Dermis blood vessel endothelial cell (primary cell): ENCODE measurements at places on chromosomes 11 and 22. TPM values are rescaled to one million over a fixed set of nuclear protein-coding genes. Genes with fewer than 3 reads are reported as not detected.
A peak's percentile ranks its signal among the peaks of the same experiment; 100 is the strongest.

- DNase-seq = no peak
Measured at GRCh38 chr11:64127267-64128072, 38.4 kb downstream of the MACROD1 start.

- DNase-seq = peak; percentile 52
Measured at GRCh38 chr11:72721689-72722049, 30.5 kb downstream of the ARAP1 start.

The IRAG1 gene
- 0.51 and 0.79 TPM in 2 replicates for total RNA-seq

The TYR gene
- not detected in 2 replicates for total RNA-seq

GRCh38 chr11:100031973-100032372, 655.1 kb upstream of the ARHGAP42 start:
- no peak for DNase-seq

The GLYAT gene
- under 0.01 TPM in 1 of 2 replicates, not detected in the other for total RNA-seq

The TMEM191B gene
- 1.2 and 1.9 TPM in 2 replicates for total RNA-seq

DNA sequence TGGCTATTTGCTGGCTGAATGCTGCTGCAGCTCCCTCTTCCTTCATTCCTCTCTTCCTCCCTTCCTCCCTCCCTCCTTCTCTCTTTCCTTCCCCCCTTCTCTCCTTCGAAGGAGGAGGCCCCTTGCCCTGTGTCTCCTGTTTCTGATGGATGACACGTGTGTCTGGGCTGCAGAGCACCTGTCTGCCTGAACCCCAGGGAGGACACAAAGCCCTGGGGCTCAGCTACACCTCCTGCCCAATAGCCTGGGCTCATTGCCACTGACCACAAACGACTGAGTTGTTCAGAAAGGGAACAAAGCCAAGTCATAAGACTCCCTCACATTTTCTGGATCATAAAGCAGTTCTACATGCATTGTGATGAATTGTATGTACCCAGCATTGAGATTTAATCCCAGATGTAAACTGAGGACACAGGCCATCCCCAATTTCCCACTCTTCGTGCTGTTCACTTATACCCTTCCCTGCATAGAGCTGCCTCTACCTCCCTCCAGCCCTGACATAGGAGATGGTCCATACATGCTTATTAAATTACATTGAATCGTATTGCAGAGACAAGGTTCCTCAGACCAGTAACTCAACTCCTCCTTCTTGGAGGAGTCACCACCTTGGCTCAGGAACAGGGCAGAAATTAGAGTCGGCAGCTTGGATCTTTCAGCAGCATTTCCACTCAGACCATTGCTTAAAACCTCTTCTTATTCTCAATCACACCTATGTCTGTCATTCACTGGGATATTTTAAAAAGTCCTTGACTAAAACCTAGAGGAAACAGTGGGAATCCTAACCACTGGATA, 1.2 kb downstream of the CSRP3 start:
- peak; percentile 55 for DNase-seq

The PRG3 gene
- total RNA-seq = not detected in 2 replicates

The CYB5R2 gene
- 0.47 TPM in 1 of 2 replicates, not detected in the other for total RNA-seq

- DNase-seq = no peak
Measured at GRCh38 chr11:76322540-76322939, 58.4 kb downstream of the THAP12 start.

- DNase-seq = no peak
Measured at GRCh38 chr11:103980108-103980507, 56.3 kb upstream of the DDI1 start.

DNA sequence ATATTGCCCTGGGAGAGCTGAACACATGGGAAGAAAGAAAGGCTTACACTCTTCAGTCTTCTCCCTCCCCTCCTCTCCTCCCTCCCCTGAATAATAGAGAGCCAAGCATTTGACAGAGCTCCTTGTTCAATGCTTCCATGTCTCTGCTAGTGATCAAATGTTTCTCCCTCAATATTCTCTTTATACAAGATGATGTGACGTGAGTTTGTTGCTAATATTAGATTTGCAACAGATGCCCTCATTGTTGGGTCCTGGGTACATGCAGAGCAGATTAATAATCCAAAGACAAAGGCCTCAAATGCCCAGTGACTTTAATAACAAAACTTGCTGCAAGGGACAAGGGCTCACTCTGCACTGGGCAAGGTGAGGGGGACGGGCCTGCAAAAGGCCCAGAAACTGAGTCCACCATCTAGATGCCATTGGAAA, 7.1 kb upstream of the ENDOD1 start:
- no peak for DNase-seq

DNA sequence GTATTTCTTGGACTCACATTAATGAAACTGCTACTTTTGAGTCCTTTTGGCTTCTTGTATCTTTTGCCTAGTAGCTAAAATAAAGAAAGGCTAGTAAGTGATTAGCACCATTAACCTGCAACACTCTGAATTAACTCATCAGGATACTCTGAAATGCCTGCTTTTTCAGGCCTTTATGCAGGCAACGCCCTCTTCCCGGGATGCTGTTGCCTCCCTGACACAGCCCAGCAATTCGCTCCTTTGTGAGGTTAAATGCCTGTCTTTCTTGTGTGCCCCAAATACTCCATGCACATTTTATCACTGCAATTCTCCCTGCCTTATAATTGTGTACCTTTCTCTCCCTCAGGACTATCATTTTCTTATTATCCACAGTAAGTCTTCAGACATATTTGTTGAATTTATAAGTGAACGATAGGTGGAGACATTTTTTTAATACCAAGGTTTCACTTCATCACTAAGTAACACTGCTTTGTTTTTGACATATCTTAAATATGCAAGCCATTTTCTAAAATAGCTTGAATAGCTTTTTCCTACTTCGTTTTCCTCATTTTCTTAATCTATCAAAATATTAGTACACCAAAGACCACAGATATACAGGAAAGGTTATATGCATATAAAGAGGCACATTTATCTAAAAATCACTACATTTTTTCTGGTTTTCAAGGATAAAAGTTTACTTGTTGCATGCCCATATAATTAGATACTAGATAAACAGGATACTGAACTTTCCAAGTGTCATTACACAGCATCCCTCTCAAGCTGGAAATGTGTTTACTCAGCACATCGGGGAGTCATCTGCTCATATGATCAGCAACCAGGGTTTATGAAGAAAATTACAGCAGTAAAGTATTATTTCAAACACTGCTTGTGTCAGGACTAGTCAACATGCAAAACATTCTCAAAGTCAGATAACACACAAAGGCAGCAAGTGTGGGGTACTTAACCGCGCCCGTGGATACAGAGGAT, 48.5 kb upstream of the DDI1 start:
- no peak for DNase-seq

DNA sequence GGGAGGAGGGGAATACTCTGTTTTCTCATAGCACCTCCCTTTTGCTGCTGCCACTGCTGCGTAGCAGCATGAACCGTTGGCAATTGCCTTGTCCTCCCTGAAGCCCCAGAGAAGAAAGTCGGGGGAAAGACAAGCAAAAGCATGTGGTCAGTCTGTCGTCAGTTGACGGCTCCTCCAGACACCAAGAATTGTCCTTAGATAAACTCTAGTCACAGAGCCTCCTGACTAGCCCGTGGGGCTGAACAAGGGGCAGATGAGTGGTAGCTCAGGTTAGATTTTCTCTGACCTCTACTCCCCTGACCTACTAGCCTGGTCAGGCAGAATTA, 126.4 kb upstream of the HSD17B12 start:
- DNase-seq = no peak

The PRPF19 gene
- 45.8 and 79.6 TPM in 2 replicates for total RNA-seq

GRCh38 chr22:36267896-36268485, 15.1 kb downstream of the APOL1 start:
- DNase-seq = no peak

DNA sequence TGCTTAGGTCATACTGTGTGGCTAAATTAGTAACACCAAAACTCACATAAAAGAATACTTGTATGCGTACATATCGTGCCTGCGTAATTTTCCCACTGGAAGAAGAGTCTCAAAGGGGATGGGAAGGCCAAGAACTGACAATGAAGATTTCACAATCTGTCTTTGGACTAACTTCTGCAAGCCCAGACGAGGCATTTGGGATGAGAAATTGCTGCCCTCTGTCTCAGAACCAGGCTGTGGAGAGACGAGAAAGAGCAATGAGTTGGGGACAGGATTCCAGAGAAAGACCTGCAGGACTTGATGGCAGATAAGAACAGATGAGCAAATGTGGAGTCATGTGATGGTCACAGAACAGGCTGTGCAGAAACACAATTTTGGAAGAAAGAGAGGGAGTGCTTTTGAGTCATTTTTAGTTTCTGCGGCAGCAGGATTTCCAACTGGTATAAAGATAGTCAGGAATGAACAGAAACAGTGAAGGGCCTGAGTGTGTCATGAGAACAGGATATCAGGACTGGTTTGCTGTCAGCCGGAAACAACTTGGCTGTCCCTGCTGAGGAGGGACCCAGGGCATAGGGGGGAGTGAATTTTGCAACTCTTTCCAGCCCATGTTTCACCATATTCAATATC, 82.7 kb upstream of the CTSC start:
- DNase-seq = no peak

DNA sequence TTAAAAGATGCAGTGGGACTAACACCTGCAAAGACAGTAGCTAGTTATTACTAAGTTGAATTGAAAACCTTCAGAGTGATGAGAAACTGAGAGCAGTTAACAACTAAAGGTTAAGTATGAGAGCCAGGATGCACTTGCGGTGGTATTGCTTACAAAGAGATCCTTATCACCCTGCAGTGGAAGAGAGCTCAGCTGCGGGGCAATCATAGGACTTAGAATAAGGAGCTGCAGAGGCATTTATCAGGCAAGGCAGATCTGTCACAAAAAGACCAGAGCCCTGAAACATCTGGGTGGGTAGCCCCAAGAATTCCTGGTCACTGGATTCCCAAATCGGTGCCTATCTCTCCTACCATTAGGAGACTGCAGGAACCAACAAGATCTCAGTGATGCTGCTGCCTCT, 34.3 kb upstream of the CFAP300 start:
- DNase-seq = no peak

DNA sequence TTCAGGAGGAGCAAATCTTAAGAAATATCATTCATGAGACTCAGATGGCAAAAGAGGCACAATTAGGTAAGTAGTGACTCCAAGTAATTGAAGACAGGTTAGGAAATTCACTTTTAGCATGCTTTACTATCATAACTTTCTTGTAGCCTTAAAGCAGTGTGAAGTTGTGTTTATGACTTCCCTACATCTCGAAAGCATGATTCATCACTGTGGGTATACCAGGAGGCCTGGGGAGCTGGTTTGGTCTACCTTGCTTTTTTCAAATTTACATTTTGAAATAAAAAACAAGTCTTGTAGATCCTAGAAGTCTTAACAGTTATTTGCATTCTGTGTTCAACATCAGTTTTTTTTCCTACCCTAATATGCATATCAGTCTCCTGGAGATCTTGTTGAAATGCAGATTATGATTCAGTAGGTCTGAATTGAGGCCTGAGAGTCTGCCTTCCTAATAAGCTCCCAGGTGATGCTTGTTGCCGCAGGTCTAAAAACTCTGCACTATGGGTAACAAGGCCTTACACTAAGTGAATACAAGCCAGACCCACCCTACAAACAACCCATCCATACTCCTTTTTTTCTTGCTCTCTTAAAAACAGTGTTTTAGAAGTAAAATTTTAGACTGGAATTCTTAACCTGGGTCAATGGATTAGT, 41.4 kb downstream of the TTC17 start:
- DNase-seq = no peak

DNA sequence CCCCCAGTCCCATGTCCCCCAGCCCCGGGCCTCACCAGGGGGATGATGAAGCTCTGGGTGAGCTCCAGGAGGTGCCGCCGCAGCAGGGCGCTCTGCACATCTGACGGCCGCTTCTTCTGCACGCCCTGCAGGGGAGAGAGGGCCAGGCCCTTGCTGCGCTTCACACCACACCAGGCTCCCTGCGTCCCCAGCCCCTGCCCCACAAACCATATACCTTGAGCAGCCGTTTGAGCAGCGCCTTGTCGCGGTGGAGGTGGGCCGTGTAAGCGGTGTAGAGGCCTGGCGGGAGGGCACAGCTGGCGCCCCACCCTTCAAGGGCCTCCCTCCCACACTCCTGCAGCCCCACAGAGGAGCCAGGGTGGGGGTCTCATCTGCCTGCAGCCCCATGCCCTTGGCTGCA, 6.2 kb upstream of the PLXNB2 start:
- DNase-seq = no peak

GRCh38 chr22:29914991-29915533, 32.1 kb downstream of the MTMR3 start:
- no peak for DNase-seq

- DNase-seq = no peak
Measured at GRCh38 chr11:126819194-126819593, 181.4 kb downstream of the KIRREL3 start.

GRCh38 chr11:119856681-119857485, 127.9 kb upstream of the NECTIN1 start:
- no peak for DNase-seq

DNA sequence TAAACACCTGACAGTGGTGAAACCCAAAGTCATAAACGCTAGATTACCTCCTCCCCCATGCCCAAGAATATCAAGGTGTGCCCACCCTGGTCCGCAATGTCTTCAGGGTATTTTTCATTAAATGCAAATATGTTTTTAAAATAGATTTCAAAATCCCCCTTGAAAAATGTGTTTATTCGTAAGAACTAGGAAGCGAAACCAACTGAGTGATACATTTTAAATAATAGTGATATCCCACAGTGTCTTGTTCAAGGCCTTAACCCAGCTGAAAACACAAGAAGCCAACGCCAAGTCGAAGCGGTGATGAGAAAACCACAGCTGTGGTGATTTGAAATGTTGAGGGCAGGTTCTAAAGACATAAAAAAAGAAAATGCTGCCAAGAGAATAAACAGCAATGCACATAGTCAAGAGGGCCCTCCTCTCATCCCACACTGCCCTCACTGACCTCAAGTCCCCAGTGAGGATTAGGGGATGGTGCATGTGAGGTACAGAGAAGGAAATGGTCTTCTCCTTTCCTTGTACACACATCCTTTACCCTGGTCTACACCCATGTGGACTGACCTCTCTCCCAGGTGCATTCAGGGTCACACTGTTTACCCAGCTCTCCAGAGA, 25.5 kb downstream of the KCNJ1 start:
- no peak for DNase-seq

The CASP1 gene
- 32.8 and 41.1 TPM in 2 replicates for total RNA-seq

The OR5D14 gene
- total RNA-seq = not detected in 2 replicates

DNA sequence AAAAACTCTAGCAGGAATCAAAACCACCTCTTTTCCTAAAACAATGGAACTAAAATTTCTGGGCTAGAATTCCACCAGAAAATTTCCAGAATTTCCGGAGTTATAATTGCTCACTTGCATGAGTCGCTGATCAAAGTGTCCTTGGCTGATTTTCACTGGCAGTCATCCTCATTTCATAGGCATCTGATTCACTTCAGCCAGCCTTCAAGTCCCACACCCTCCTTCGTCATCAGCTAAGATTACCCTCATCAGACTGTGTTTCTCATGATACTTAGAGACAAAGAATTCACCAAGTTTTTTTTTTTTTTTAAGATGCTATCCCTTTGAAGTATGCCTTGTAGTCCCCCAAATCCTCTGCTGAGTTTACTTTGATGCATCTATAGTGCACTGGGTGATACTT, 71.5 kb upstream of the RAB38 start:
- DNase-seq = peak; percentile 42

The RAG1 gene
- 1.0 and 1.3 TPM in 2 replicates for total RNA-seq

The CELF1 gene
- total RNA-seq = 97.0 and 115 TPM in 2 replicates

The WNT11 gene
- 0.09 TPM in 1 of 2 replicates, not detected in the other for total RNA-seq
